Fibroblast of upper back skin (primary cell): ENCODE measurements at places on chromosomes 16 and 17.
A peak's percentile ranks its signal among the peaks of the same experiment; 100 is the strongest.

GRCh38 chr16:57614944-57615343 is 13.5 kb upstream of the ADGRG1 start:
- DNase-seq = no peak

- no peak for DNase-seq
Measured at GRCh38 chr16:23567602-23568001, 10.1 kb downstream of the UBFD1 start.

GRCh38 chr17:64357191-64357981 is 33.3 kb downstream of the PECAM1 start:
- peak; percentile 98 for DNase-seq

- peak; percentile 84 for DNase-seq
Measured at GRCh38 chr16:67170168-67170948, at the start of gene NOL3. Gene NOL3, plus strand, starts transcription at chr16:67170538.

GRCh38 chr16:63998-64913 is 8.2 kb downstream of the RHBDF1 start:
- DNase-seq = no peak

- DNase-seq = peak; percentile 81
Measured at GRCh38 chr17:41067281-41067680, 1.6 kb upstream of the KRTAP2-4 start.

- DNase-seq = no peak
Measured at GRCh38 chr16:49904348-49905062, 48.6 kb upstream of the ZNF423 start.

DNA sequence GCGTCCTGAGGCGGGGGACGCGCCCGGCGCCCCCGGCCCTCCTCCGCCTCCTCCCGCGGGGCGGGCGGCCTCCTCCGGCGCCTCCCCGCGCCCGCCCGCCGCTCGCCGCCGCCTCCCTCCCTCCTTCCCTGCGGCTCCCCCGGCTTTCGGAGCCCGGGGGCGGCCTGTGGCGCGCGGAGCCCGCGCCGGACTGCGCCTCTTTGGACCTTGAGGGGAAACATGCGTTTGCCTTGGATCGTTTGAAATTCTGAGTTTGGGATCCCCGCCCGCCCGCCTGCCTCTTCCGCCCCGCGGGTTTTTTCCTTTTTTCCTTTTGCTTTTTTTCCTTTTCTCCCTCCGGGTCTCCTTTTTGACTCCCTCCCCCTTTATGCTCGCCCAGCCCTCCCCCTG is 390 bp downstream of the ZNRF1 start:
- no peak for DNase-seq

GRCh38 chr17:6456914-6457687 is 12.8 kb downstream of the PIMREG start:
- DNase-seq = peak; percentile 34

GRCh38 chr17:66555605-66556004 is 253.2 kb downstream of the PRKCA start:
- no peak for DNase-seq

- no peak for DNase-seq
Measured at GRCh38 chr16:61419791-61420190, 616.4 kb downstream of the CDH8 start.

- peak; percentile 44 for DNase-seq
Measured at GRCh38 chr16:588639-588888, 1.3 kb upstream of the RAB40C start.

GRCh38 chr17:32515677-32516383 is 29.0 kb downstream of the CDK5R1 start:
- no peak for DNase-seq

GRCh38 chr16:14301169-14302030 is 230.3 kb downstream of the MRTFB start:
- DNase-seq = no peak

DNA sequence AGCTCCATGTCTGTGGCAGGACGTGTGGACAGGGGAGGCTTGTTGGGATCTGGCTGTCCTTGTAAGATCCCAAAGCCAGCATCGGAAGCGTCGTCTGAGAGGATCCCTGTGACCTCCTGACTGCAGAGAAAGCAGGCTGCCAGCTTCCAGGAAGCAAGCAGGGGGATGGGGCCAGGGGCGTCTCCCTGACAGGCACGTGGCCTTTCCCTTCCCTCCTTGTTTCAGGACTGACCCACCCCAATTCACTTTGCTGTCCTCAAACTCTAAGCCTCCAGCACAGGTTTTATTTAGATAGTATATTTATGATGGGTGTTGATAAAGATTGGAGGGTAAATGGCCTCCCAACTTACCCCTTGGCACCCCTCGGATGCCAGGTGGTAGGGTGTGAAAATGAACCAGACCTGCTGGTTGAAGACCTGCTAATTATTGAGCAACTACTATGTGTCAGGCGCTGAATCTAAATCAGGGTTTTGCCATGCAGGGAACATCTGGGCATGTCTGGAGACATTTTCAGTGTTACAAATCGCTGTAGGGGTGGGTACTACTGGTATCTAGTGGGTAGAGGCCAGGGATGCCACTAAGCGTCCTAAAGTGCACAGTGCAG is 24.5 kb downstream of the SOCS1 start:
- no peak for DNase-seq

DNA sequence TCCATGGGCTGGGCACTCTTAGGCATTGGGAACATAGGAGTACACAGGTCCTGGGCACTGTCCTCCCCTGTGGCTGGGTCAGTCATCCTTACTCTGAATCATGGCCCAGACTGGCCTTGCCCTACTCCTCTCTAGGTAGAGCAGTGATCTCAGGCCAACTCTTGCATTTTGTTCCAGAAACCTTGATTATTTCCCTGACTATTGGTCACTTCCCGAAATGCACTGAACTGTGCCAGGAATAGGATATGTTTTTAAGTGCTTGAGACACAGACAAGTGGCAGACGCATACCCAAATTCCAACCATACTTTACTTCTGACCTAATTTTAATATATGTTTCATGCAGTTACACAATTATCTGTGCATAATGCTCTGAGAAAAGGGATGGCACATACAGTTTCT is 10.3 kb downstream of the KRABD2 start:
- DNase-seq = peak; percentile 83

DNA sequence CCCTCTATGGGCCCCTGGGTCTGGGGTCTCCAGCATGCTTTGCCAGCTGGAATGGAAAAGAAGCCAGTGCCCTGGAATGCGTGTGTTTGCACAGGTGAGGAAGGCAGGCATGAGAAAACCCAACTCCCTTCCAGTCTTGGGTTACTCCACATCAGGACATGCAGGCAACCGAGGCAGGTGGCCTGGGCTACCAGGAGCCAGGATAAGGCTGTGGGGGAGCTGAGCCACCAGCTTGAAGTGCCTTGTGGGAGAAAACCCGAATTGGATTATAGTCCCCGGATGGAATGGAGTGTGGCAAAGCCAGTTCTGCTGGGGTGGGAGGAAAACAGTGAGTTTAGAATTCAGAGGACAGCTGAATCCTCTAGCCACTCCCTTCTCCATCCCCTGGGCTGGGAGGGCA is 7.2 kb downstream of the SRCIN1 start:
- peak; percentile 49 for DNase-seq

DNA sequence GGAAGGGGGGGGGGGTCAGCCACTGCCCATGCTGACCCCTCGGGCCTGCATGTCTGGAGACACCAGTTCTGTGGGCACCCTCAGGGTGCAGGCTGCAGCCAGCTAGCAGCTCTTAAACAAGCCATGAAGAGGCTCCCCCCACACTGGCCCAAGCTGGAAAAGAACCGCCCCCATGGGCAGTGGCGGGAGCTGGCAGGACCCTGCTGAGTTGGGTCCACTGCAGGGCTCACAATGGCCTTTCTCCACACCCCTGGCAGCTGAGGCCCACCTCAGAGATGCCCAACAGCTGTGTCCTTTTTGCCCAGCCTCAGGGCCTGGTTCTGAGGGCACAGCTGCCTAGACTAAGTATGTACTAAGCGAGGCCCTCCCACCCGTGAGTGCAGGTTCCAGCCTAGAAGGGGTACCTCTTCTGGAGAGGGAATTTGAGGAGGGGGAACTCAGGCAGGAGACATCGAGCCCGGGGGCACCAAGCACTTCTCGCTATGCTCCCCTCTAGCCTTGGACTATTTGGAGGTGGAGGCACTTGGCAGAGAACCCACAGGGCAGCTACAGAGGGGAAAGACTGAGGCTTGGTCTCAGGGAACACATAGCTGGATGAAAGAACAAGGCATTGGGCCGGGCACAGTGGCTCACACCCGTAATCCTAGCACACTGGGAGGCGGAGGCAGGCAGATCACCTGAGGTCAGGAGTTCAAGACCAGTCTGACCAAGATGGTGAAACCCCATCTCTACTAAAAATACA is 3.2 kb downstream of the THRA start:
- DNase-seq = no peak

GRCh38 chr16:26701243-26701886 is 365.4 kb upstream of the C16orf82 start:
- DNase-seq = no peak

DNA sequence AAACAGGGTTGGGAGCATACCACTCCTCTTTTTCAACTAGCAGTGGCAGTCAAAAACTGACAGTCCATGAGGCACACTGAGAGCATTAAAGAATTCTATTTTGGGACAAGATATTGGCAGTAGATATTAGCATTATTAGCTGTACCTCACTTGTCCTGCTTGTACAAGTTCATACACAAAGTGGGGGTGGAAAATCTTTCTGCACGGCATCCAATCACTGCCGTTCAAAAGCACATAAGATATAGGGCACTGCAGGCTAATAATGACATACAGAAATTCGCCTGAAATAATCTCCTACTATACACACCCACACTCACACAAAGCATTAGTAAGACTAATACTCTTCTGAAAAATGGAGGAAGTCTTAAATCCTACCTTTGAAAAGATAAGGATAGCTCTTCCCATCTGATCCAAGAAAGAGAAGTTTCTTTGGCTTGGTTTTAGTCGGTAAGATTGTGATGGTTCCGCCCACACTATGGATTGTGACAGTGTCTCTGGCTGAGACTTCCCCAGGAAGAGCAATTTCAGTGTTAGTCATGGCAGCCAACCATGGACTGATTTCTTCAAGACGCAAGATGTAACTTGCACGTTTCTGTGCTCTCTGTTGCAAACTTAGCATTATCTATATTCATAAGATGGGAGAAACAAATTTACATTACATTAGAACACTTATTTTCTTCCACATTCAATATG is 40.6 kb upstream of the ARL6IP1 start:
- DNase-seq = no peak

DNA sequence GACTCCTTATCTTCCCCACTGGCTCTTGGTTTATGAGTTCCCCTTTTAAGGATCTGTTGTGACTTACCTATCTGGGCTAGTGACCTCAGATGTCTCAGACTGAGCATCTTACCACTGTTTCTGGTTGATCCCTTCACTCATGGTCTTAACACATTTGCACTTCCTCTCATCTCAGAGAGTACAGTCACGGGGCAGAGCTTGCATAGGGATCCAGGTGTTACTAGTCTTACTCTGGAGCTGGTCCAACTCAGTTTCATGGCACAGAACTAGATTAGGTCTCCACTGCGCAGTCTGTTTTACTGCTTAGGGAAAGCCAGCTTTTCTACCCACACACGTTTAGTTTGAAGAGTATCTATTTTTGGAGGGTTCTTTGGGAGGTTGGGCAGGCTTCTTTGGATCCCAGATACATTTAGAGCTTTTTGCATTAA is 10.2 kb downstream of the GABARAPL2 start:
- no peak for DNase-seq

- DNase-seq = no peak
Measured at GRCh38 chr17:81000334-81000630, 8.6 kb downstream of the CHMP6 start.

GRCh38 chr17:21272881-21273792 is 11.4 kb upstream of the MAP2K3 start:
- DNase-seq = no peak

DNA sequence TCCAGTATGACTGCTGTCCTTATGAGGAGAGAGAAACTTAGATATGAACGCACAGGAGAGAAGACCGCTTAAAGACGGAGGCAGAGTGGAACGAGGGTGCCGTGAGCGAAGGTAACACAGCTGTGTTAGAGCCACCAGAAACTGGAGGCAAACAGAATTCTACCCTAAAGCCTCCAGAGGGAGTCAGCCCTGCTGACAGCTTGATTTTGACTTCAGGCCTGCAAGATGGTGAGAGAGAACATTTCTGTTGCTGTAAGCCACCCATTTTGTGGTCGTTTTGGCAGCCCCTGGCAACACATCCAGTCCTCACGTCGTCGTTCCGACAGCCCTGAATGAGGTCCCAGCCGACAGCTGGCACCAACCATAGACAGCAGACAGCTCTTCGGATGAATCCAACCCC is 2.8 kb upstream of the SPATA2L start:
- DNase-seq = no peak

GRCh38 chr16:51067352-51067751 is 83.7 kb downstream of the SALL1 start:
- DNase-seq = no peak

DNA sequence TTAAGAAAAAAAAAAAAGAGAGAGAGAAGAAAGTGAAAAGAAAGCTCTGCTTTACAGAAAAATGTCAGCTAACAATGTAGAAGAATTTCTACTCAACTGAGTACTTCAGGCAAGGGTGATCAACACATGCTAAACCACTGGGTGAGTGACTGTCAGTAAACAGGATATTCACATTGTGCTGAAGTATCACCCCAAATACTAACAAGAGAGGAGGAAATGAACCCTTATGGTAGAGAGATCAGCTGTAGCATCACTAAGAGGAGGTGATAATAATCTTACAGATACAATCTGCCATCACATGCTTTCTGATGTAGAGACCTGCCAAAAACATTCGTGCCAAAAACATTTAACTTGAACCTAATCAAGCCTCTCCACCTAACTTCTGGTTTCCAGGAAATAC is 30.7 kb upstream of the ICAM2 start:
- no peak for DNase-seq

DNA sequence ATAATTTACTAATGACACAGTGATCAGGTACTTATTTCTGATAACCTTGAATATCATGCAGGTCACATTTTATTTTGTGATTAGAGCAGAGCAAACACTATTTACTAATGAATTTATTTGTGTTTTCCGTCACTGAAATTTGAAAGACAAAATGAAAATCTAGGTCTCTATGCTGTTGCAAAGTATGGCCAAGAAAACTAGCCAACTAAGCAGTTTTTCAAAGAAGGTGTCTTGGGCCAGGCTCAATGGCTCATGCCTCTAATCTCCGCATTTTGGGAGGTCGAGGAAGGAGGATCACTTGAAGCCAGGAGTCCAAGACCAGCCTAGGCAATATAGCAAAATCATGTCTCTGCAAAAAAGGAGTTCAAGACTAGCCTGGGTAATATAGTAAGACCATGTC is 3.0 kb upstream of the NFAT5 start:
- DNase-seq = no peak

DNA sequence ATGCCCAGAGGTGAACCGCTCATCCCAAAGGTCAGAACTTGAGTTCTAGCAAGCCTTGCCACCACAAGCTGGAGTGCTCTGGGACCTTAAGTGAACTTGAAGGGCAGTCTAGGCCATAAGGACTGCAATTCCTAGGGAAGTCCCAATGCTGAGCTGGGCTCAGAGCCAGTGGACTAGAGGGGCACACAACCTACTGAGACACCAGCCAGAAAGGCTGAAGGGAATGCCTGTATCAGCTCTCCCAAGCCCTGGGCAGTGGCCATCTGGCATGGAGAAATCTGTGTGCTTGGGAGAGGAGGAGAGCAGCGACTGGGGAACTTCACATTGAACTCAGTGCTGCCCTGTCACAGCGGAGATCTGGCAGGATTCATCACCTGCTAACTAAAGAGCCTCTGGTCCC is 201.3 kb downstream of the CEP112 start:
- DNase-seq = no peak
